ENCODE measurements at places on chromosomes 16 and 17. TPM values are rescaled to one million over a fixed set of nuclear protein-coding genes. Genes with fewer than 3 reads are reported as not detected.

The TP53TG3 gene
- total RNA-seq = not detected

The TP53I13 gene
- total RNA-seq = 224 TPM

The OGFOD3 gene
- 35.0 TPM for total RNA-seq

The ABCC11 gene
- total RNA-seq = not detected

The ASB16 gene
- not detected for total RNA-seq

The PALB2 gene
- total RNA-seq = 16.3 TPM

The CCDC144A gene
- total RNA-seq = 4.8 TPM

The XPO6 gene
- 259 TPM for total RNA-seq

The ZPBP2 gene
- 1.7 TPM for total RNA-seq

The OTOA gene
- 0.07 TPM for total RNA-seq

The C17orf58 gene
- 1.8 TPM for total RNA-seq

The TMEM235 gene
- total RNA-seq = not detected

The MT3 gene
- not detected for total RNA-seq

The GALR2 gene
- not detected for total RNA-seq

The HOXB6 gene
- total RNA-seq = not detected

The CCT6B gene
- 2.6 TPM for total RNA-seq

The MFSD6L gene
- total RNA-seq = 0.22 TPM

The SPIRE2 gene
- 2.7 TPM for total RNA-seq

The GAST gene
- total RNA-seq = not detected

The SMG6 gene
- total RNA-seq = 41.8 TPM

The RARA gene
- 85.5 TPM for total RNA-seq

The CTRB2 gene
- not detected for total RNA-seq

The TBC1D3K gene
- not detected for total RNA-seq

Measured in B cell (primary cell).